Karpas-422 (cell line): ENCODE measurements at places on chromosomes 4 and X. TPM values are rescaled to one million over a fixed set of nuclear protein-coding genes. Genes with fewer than 3 reads are reported as not detected.

Gene HTR2C
- total RNA-seq = not detected in 2 replicates

Gene SSX3
- not detected in 2 replicates for total RNA-seq

Gene SYTL5
- total RNA-seq = not detected in 2 replicates

Gene PASD1
- not detected in 2 replicates for total RNA-seq

Gene MSANTD1
- 0.52 and 1.0 TPM in 2 replicates for total RNA-seq

Gene DCLK2
- not detected in 2 replicates for total RNA-seq

Gene LEF1
- not detected in 2 replicates for total RNA-seq

Gene CLDN34
- total RNA-seq = not detected in 2 replicates

Gene AFF2
- total RNA-seq = 80.7 and 231 TPM in 2 replicates

Gene CFAP299
- not detected in 2 replicates for total RNA-seq

Gene ATP8A1
- 41.7 and 67.2 TPM in 2 replicates for total RNA-seq

Gene SLC6A14
- not detected in 2 replicates for total RNA-seq

Gene NPFFR2
- not detected in 2 replicates for total RNA-seq

Gene PPP2R2C
- not detected in 2 replicates for total RNA-seq

Gene COQ2
- 1.2 and 3.6 TPM in 2 replicates for total RNA-seq

Gene RNF4
- 67.6 and 84.8 TPM in 2 replicates for total RNA-seq

Gene FAM184B
- not detected in 2 replicates for total RNA-seq

Gene MAGIX
- 1.7 TPM in 1 of 2 replicates, not detected in the other for total RNA-seq

Gene FREM3
- not detected in 2 replicates for total RNA-seq

Gene SPP1
- not detected in 2 replicates for total RNA-seq

Gene RHOH
- 39.5 and 68.4 TPM in 2 replicates for total RNA-seq

Gene NUP62CL
- total RNA-seq = 18.3 and 21.2 TPM in 2 replicates

Gene TRAM1L1
- total RNA-seq = not detected in 2 replicates

Gene TBX22
- total RNA-seq = not detected in 2 replicates

Gene IGSF1
- total RNA-seq = not detected in 2 replicates

Gene KIAA0232
- total RNA-seq = 10.9 and 11.8 TPM in 2 replicates

Gene CTBP1
- total RNA-seq = 86.9 and 184 TPM in 2 replicates

Gene GC
- not detected in 2 replicates for total RNA-seq

Gene FAM53A
- total RNA-seq = 1.5 and 3.6 TPM in 2 replicates

Gene GRPEL1
- 19.4 and 37.4 TPM in 2 replicates for total RNA-seq

Gene ERVMER34-1
- total RNA-seq = not detected in 2 replicates

Gene ARX
- not detected in 2 replicates for total RNA-seq

Gene AR
- 0.25 and 1.5 TPM in 2 replicates for total RNA-seq

Gene FAM149A
- 1.9 and 2.8 TPM in 2 replicates for total RNA-seq

Gene SLITRK2
- total RNA-seq = not detected in 2 replicates

Gene ZIC3
- not detected in 2 replicates for total RNA-seq

Gene CYLC1
- not detected in 2 replicates for total RNA-seq
